ENCODE measurements at places on chromosomes 5 and 9.

- DNase-seq, result no peak
Measured at GRCh38 chr9:69134412-69134811, 39.7 kb upstream of the TJP2 start.

DNA sequence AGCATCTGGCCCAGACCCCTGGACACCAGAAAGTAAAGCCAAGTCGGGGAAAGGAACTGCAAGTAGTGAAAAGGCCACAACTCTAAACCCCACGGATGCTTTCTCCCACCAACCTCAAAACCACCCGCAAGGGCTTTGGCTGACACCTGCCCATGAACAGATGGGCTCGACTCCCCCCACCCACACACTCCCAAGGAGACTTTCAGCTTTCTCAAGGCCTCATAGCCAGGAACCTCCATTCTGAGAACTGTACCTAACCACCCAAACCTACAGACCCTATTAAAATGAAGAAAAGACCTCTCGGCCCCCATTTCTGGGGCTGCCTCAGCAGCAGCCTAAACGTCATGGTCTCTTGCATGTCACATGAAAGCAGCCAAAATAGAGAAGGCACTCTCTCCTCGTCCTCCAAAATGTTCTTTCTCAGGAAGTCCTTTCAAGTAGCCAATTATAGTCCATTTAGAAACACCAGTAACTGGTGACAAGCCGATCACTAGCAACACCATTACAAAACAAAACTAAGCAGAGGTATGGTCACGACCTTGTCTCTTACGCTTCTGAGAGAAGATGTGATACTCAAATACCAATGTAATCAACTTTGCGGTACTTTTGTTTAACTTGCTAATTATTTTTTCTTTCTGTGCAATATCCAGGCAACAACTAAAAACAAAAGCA lies 2.9 kb downstream of the B4GALT1 start:
- DNase-seq, result peak; percentile 72

DNA sequence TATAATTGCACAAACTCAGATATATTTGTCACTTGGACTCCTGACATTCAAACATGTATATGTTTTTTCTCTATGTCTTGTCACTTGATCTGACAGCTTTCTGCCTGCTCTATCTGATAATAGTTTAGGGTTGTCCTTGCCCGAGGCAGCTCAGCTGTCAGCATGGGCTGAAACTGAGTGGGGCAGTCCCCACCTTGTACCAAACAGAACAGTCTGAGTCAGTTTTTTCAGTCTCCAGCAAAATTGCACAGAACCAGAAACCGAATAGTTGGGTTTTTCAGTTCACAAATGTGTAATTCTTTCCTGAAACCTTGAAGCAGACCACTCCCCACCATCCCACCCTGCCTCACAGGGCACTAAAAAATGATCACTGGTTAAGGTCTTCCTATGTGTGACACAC lies 9.5 kb upstream of the HAND1 start:
- DNase-seq, result no peak

DNA sequence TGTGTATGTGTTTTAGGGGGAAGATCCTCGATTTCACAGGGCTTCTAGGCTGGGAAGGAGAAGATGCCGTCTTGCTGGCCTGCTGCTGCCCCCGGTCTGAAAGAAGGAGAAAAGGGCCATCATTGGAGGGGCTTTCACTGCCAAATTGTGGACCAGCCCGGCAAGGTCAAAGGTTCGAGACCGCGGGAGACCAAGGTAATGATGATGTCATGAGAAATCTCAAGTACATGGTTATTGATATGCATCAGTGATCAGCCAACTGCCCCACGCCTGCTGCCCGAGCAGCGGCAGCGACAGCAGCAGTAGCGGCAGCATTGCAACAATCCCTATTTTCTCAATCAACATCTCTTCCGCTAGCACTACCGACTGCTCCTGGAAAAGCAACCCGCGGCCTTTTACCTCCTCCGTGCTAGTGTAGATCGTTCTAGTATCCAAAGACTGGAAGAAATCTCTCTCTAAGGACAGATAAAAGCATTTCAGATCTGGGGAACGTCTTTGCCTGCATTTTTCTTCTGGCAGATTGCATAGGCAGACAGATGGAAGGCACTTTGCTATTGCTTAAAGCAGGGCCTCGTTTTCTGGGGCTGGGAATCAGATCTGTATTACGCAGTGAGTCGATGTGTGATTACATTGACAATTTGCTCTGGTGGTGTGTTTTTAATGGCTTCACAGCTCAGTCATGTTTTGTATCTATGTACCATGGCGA lies 215.3 kb downstream of the MEF2C start:
- no peak for DNase-seq

DNA sequence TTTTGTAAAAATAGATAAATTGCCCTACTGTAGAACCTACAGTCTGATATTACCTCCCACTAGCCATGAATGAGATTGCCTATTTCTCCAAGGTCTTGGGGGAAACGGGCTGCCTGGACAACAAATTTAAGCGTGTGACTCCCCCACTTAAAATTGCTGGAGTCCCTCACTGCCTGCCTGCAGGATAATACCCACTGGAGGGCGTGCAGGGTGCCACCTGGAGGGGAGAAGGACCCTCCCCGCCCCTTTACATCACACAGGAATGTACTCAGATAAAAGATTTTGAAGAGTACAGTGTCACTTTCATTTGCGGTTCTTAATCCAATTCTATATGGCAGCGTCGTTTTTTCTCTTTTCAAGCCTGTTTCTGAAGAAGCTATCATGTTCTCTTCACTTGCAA lies 6.2 kb upstream of the TRIM7 start:
- DNase-seq, result peak; percentile 43

DNA sequence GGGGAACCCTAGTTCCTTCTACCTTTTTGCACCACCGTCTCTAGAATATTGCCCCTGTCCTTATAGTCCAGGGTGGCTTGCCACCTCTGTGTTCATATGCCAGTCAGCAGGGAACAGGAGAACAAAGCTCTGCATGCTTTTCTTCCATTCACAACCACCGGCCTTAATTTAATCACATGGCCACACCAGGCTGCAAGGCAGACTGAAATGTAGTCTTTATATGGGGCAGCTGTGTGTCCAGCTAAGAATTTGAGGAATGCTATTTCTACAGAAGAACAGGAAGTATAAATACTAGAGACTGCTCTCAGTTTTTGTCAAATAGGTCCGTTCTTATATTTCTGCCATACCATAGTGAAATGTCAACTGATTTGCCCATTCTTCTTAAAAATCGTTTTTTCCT lies 5.8 kb downstream of the C5orf22 start:
- no peak for DNase-seq

GRCh38 chr5:97163360-97163764 lies 19.7 kb downstream of the RIOK2 start:
- DNase-seq, result peak; percentile 56

DNA sequence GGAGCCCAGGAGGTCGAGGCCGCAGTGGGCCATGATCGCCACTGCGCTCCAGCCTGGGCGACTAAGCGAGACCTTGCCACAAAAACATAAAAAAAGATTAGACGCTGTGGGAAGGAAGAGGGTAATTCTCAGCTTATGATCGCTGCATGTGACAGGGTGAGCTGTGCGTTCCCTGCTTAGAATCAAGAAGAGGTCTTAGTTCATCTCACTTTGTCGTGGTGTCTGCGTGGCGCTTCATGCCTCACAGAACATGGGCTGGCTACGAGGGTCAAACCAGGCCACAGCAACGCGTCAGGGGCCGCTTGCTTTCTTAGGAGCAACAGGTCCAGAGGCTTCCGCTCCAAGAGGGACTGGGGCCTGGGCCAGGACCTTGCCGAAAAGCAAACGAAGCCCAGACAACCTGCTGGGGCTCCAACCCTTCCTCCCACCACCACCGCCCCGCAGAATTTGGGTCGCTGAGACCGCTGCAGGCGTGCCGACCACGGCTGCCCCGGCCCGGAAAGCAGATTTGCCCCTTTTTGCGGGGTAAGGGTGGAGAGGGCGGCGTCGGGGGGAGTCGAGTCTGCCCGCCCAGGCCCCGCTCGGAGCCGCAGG lies 10.0 kb upstream of the GRIN1 start:
- no peak for DNase-seq

DNA sequence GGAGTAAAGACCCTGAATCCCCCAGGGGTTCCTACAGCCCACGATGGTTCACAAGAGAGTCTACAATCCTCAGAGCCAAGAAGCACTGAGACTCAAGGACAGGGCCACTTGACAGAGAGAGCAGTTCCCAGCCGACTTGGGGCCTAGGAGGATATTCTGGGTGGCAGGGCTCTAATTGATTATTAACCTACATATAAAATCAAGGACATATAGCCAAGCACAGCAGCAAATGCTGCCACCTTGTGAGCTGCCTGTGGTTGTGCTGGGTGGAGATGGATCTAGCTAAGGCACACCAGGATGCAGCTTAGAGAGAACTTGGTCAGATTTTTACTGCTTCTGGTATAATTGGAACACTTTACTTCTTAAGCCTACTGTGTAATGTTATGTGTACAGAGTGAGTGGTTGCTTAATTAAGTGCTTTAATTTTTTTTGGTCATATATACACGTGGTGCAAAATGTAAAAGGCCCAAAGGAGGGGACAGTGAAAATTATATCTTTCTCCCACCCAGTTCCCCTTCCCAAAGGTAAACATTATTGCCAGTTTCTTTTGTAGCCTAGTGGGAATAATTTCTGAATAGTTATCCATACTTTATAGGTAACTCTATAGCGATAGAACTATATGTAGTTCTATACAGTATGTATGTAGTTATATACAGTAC lies 78.8 kb downstream of the F2RL2 start:
- DNase-seq, result peak; percentile 26

DNA sequence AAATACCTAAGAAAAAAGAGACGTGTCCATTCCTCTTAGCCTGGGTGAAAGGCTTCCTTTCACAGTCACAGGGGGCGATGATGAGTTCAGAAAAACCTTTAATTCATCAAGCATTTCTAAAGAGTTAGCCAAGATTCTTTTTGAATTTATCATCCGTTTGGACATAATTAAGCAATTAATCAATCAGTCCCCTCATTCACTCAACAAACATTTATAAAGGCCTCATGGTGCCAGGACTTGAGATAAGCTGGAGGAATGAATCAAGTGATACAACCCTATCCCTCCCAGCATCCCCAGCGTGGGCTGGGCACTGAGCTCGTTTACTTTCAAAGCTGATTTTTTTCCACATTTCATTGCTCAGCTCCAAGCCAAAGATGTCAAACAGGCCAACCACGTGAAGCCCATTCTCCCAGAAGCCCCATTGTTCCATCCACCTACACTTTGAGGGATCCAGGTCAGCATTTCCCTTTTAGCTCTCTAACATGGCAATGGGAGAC lies 140.5 kb downstream of the SLIT3 start:
- peak; percentile 7 for DNase-seq

DNA sequence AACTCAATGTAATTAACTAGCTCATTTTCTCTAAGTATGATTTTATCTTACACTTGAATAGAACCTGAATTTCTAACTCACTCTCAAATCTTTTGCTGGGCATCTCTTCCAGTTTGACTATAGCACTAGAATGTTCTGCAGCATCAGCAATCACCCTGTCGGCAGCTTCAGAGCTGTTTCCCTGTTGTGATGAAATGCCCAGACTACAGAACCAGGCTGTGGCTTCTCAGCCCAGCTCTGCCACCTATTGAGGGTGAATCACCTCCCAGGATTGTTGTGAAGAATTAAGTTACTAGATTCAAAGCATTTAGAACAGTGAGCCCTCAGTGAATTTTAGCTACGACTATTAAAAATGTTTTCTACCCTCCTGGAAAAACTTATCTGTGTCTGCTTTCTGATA lies 90.4 kb upstream of the ANKRD55 start:
- no peak for DNase-seq

DNA sequence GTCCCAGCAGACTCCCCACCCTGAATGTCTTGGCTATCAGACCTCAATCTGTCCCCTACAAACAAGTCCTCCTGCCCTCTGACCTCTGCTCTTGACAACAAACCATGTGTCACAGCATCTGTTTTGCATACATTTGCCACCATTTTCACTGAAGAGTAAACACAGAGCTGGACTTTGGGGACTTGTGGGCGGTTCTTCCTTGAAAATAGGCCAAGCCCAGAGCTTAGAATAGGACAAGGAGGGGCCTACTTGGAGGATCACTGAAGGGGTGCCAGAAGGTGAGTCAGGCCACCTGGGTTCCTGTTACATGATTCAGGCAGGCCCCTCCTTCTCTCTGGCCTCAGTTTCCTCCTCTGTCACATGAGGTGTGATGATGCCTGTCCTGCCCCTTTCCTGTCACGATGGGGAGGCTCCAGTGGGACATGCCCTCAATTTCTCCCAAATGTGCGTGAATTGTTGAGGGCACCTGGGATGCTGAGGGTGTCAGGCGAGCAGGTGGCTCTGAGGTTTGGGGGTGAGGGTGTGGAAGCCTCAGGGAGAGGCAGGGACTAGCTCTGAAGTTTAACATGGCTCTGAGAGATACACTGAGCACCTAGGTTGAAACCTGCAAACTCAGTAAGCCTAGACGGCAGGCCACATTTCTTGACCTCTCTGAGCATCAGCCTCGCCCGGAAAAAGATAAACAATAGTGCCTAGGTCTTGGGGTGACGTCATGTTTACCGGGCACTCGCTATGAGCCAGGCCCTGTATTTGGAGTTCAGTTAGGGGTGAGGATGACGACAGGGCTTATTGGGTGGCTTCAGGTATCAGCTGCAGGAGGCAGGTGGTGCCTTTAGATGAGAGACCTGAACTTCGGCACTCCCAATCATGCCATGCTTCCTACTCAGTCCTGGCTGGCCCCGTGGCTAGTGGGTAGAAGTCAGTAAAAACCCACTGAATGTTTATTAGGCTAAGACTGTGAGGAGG lies 107.6 kb upstream of the PITX1 start:
- DNase-seq, result peak; percentile 10

DNA sequence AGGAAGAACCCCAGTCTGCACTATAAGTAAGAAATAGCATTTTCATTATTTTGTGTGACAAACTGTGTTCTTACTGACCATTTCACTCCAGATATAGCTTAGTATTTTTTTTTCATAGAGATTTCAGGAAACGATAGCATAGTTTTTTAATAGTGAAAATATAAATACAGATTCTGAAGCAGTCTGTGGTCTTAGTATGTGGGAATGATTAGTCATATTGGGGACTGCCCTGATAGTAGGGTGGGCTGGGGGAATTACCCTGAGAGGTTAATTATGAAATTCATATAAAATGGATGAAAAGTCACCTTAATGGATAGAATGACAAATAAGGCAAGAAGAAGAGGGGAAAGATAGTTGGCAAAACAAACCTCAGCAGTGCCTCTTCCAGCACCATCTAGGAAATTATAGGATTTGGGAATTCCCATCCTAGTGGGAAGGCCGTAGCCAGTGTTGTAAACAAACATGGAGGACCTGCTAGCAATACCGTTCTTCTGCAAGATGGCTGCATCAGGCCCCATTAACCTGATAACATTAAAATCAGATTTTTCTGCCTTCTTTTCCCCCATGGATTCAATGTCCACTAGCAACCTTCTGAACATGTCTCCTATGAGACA lies 23.7 kb upstream of the NR3C1 start:
- no peak for DNase-seq

GRCh38 chr9:102428305-102428704 lies 566.8 kb upstream of the CYLC2 start:
- no peak for DNase-seq

GRCh38 chr5:95524423-95524822 lies 30.4 kb downstream of the SKIC3 start:
- DNase-seq, result no peak
